ENCODE measurements at places on chromosomes 7 and 10. TPM values are rescaled to one million over a fixed set of nuclear protein-coding genes. Genes with fewer than 3 reads are reported as not detected.

The SH2D4B gene
- total RNA-seq: 0.14 TPM

The DGKI gene
- 0.34 TPM for total RNA-seq

The CD36 gene
- not detected for total RNA-seq

The TMEM254 gene
- total RNA-seq: 13.9 TPM

The PAPOLB gene
- total RNA-seq: not detected
